MM.1S (cell line): ENCODE measurements at places on chromosomes 1 and 21.

DNA sequence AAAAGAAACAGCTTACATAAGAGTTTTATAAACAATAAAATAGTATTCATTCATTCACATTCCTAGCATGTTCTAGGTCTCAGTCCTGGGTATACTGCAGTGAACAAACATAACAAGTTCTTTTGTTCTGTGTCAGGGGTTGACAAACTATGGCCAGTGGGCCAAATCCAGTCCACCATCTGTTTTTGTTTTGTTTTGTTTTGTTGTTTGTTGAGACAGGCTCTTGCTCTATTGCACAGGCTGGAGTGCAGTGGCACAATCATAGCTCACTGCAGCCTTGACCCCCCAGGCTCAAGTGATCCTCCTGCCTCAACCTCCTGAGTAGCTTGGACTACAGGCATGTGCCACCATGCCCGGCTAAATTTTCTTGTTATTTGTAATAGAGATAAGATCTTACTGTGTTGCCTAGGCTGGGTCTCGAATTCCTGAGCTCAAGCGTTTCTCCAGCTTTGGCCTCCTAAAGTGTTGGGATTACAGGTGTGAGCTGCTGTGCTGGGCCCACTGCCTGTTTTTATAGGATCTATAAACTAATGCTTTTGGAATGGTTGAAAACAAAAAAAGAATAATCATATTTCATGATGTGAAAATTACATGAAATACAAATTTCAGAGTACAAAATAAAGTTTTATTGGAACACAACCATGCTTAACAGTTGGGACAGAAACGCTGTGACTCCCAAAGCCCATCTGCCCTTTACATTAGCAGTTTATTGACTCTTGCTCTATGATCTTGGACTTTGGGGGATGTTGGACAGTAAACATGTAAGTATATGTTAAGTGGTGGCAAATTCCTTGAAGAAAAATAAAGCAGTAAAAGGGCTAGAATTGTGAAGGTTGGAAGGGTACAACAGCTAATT, 17.9 kb downstream of the CAPZA1 start:
- no peak for DNase-seq

DNA sequence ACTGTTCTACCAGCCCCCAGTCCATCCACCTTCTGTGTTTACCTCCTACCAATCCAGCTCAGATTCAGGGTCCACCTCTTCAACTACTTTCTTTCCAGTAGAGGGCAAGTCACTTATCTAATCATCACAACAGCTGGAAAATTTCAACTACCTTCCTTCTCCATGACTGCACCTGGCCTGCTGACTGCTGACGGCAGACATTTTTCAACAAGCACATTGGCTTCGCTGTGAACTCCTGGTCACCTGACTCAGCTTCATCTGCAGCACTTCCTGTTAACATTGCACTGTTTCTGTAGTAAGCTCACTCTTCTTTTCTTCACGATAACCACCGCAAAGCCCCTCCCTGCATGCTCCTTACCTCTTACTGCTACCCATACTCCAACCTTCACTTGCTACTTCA, 405.7 kb downstream of the NTNG1 start:
- no peak for DNase-seq

DNA sequence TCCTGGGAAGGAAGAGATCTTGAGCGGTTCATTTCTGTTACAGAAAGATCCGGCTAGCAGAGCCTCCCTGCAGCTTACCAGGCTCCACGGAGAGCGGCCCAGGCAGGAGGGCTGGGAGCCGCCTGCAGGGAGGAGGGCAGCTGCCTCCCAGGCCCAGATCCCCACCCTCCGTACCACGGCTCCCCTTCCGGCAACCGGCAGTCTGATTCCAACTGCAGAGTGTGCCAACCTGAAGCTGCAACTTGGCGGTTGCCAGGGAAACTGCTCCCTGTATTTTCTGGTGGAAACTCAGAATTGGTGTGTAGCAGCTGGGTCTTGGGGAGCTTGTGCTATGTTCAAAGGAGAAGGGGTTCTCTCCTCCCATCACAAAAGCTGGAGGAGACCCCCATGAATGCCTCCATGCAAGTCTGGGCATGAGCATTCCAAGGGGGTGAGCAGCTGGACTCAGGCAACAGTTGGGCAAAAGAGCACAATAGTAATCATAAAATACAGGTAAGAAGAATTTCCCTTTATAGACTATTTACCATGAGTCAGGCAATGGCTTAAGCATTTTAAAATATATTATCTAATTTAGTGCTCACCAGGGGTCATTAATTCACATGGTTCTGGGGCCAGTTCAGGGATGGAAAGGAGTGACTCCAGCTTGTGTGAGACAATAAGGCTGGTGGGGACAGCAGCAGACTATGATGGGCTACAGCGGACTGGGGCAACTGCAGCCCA, 46.1 kb upstream of the KAZN start:
- DNase-seq: no peak

GRCh38 chr1:218226005-218226404, 59.1 kb upstream of the RRP15 start:
- no peak for DNase-seq

- no peak for DNase-seq
Observed at GRCh38 chr1:228180959-228181644, 15.5 kb downstream of the IBA57 start.

GRCh38 chr1:20339811-20340457, 49.3 kb downstream of the VWA5B1 start:
- no peak for DNase-seq

DNA sequence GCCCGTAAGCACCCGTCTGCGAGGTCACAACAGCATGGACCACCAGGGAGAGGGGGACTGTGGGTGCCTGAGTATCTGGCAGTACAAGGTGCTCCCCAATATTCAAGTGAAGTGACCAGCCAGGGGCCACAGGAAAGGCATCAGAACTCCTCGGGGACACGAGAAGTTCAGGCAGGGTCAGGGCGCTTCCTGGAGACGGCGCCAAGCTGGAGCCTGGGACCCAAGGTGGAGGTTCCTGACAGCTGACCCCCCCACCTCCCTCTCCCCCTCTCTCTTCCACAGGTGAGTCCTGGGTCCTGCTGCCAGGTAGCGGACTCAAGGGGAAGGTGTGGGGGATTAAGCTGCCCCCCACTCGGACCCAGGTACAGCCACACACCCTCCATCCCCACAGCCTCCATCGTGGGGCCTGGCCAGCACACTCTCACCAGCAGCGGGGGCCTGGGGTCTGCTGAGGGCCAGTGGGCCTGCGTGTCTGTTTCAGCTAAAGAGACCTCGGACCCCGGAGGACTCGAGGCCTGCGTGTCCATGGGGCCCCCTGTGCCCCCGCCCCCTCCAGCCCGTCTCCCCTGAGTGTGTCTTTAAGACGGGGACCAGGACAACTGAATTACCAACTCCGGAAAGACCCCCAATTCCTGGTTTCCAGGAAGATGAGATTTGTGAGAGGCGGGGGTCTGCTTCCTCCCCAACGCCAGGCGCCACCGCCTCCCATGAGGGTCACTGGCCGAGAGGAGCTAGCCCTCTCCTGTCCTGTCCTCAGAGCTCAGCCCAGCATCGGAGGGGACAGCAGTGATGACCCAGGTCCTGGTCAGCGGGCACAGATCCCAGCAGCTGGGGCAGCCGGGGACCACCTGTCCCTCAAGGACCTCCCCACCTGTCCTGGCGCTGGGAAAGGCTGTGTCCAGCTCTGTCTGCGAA, 6.2 kb downstream of the TNFRSF18 start:
- DNase-seq: no peak

- no peak for DNase-seq
Observed at GRCh38 chr1:206735553-206736031, 35.0 kb upstream of the IL19 start.

DNA sequence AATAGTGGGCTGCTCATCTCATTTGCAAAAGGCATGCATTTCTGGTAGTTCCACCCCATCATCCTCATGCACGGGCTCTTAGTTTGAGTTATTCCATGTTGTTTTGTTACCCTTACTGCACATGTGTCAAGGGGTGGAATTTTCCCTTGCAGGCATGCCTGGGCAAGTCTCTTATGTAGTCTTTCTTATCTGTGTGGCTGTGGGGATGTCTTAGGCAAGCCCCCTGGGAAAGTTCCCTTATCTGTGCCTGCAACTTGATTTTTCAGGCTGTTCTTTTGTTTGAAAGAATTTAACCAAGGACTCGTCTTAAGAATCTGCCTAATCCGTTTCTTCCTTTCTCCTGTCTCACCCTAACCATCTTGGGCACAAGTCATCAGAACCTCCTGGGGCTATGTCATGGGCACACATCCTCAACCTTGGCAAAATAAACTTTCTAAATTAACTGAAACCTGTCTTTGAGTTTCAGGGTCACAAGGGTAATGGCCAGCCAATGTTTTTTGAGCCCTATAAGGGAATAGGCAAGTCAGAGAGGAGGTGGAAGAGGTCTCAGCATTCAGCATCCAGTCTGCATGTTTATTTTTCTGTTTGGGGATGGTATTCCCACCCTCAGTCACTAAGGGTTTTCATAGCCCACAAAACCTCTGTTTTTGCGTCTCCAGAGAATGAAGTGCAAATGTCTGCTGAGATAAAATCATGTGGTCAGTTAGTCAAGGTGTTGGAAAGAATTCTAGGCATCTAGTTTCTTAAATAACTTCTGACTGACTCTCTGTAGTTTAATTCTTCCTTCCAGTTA, 579.7 kb downstream of the PLA2G4A start:
- DNase-seq: no peak

GRCh38 chr1:224791362-224791941, 138.0 kb upstream of the DNAH14 start:
- DNase-seq: no peak

DNA sequence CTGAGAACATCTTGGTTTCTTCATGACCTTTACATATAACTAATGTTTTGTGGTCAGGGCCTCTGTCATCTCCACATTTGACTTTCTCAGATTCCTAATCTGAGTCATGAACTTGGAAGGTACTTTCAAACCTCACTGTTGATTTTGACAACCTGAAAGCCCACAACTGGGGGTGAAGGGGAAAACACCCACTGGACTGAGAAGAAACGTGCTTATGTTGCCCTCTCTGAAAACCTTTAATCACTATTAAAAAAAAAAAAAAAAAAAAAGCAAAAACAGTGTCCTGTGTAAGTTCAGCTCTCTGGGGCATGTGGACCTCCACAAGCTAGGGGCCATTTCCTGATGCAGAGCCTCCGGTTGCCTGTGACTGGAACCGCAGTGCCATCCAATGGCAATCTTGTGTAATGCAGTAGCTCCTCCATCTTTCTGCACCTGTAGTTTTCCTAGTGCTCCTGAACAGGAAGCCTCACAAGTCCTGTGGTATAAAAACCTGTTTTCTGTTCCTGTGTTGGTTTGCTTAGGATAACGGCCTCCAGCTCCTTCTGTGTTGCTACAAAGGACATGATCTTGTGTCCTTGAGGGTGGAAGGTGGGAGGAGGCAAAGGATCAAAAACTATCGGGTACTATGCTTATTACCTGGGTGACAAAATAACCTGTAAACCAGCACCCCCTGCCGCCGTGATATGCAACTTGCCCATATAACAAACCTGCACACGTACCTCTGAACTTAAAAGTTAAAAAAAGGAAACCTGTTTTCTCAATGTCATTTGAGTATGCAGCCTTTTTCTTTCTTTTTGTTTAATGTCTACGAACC, 124.5 kb downstream of the ZNF648 start:
- DNase-seq: peak; percentile 86

DNA sequence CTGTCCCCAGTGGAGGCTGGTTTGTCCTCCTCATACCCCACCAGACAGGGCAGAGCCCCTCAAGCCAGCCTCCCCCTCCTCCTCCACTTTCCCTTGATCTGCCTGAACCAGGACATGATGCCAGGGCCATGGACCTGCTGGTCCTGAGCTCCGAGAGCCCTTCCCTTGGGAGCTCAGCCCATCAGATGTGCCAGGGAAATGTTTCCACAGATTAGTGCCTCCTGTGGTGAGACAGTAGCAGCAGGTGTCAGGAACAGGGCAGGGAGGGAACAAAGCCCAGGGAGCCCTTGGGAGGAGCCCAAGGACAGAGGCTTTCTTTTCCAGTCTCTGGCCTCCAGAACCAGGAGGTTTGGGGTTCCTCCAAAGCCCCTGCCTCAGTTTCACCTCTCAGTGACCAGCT, 14.6 kb upstream of the SLC41A1 start:
- DNase-seq: no peak

- no peak for DNase-seq
Observed at GRCh38 chr21:45853703-45854342, 127.7 kb upstream of the COL6A1 start.
